Naive thymus-derived CD8-positive, alpha-beta T cell (primary cell): ENCODE measurements at places on chromosomes 6 and 20. TPM values are rescaled to one million over a fixed set of nuclear protein-coding genes. Genes with fewer than 3 reads are reported as not detected.

GRCh38 chr6:149231778-149232177 lies 85.7 kb upstream of the TAB2 start:
- H3K27ac ChIP-seq: no peak overlapping the region
- H3K27me3 ChIP-seq: no peaks in the 10 kb centered on the region
- DNase-seq: no peak
- H3K4me3 ChIP-seq: peak overlapping the region; percentile 37

GRCh38 chr20:5741089-5741488 lies 9.1 kb upstream of the SHLD1 start:
- H3K4me3 ChIP-seq: no peak overlapping the region
- H3K27ac ChIP-seq: no peak overlapping the region
- H3K36me3 ChIP-seq: no peaks in the 10 kb centered on the region
- DNase-seq: no peak

GRCh38 chr6:110341663-110342596 lies 16.2 kb downstream of the METTL24 start:
- H3K36me3 ChIP-seq: no peaks in the 10 kb centered on the region
- no peaks in the 10 kb centered on the region for H3K27me3 ChIP-seq
- no peak overlapping the region for H3K4me3 ChIP-seq

The LYRM2 gene
- 42.2 TPM for total RNA-seq

The OR2H1 gene
- total RNA-seq: not detected

The EEF1A1 gene
- 14,584 TPM for total RNA-seq

DNA sequence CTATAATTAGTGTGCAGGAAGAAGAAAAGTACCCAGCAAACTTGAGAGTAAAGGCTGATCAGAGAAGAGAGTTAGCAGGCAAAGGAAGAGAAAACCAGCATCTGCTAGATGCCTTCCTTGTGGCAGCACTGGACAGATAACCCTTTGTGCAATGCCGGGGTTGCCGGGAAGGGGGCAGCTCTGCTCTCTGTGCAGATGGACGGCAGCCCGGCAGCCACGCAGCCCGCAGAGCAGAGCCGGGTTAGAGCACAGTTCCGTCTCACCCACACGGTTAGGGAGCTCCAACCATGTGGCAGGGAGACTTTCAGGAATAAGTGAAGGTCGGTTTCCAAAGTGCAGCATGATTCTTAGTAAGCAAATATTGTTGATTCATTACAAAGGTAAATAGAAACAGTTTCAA lies 80.0 kb upstream of the RPS6KA2 start:
- no peaks in the 10 kb centered on the region for H3K4me1 ChIP-seq
- no peak overlapping the region for H3K4me3 ChIP-seq
- no peak overlapping the region for H3K27ac ChIP-seq
- H3K36me3 ChIP-seq: peaks cover 9% of the 10 kb centered on the region
- DNase-seq: no peak

The KHDC1L gene
- total RNA-seq: not detected

DNA sequence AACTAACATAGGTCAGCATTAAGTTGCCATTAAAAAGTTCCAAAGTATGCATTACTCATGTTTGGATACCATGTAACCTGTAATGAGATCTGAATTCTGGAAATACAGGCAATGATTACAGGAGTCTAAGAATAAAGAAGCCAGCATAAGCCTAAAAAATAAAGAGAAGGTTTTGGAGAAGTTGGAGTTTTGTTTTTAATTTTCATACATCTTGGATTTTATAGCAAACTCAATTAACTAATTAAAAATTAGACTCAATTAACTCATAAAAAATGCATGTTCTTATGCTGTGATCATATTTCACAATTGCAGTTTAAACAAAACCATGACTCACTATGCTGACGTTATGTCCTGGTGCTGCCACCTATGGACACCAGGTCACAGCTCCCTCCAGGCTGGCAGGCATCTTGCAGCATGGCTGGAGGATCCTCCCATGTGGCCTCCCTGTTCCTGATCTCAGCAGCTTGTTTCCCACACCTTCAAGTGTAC lies 648.8 kb upstream of the AGPAT4 start:
- H3K27me3 ChIP-seq: no peaks in the 10 kb centered on the region
- no peaks in the 10 kb centered on the region for H3K4me1 ChIP-seq
- no peak for DNase-seq
- no peak overlapping the region for H3K4me3 ChIP-seq

The ID4 gene
- total RNA-seq: not detected

DNA sequence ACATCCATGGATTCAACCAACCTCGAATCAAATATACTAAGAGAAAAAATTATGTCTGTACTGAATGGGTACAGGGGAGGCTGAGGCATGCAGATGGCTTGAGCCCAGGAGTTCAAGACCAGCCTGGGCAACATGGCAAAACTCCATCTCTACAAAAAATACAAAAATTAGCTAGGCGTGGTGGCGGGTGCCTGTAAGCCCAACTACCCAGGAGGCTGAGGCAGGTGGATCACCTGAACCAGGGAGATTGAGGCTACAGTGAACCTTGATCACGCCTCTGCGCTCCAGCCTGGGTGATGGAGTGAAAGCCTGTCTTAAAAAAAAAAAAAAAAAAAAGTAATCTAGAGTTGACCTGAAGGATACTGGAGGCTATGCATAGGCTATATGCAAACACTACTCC lies 219.1 kb upstream of the SNX9 start:
- H3K27ac ChIP-seq: no peak overlapping the region
- DNase-seq: no peak
- no peak overlapping the region for H3K4me3 ChIP-seq
- H3K27me3 ChIP-seq: no peaks in the 10 kb centered on the region
- H3K36me3 ChIP-seq: no peaks in the 10 kb centered on the region

DNA sequence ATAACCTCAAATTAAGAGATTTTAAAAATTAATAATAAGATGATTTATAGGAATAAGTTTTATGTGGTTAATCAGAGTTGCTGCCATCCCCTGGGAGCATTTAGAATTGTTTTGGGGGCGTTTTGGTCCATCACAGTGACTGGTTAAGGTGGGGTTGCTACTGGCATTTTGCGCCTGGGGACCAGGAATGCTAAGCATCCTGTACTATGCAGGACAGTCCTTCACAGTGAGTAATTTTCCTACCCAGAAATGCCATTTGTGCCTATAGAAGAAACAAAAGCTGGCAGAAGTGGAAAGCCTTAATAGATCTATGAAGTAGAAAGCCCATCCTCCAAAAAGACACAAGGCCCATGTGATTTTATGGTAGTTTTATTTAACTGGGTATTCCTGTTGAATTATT lies 118.0 kb downstream of the ANKS1A start:
- no peaks in the 10 kb centered on the region for H3K27me3 ChIP-seq
- no peak overlapping the region for H3K27ac ChIP-seq
- H3K4me3 ChIP-seq: no peak overlapping the region
- H3K4me1 ChIP-seq: peaks cover 2% of the 10 kb centered on the region

The HCRTR2 gene
- not detected for total RNA-seq
